NCI-H187 treated with DMSO at 0.1 percent for 48 hours (cell line): ENCODE measurements at places on chromosomes 5 and 9.

DNA sequence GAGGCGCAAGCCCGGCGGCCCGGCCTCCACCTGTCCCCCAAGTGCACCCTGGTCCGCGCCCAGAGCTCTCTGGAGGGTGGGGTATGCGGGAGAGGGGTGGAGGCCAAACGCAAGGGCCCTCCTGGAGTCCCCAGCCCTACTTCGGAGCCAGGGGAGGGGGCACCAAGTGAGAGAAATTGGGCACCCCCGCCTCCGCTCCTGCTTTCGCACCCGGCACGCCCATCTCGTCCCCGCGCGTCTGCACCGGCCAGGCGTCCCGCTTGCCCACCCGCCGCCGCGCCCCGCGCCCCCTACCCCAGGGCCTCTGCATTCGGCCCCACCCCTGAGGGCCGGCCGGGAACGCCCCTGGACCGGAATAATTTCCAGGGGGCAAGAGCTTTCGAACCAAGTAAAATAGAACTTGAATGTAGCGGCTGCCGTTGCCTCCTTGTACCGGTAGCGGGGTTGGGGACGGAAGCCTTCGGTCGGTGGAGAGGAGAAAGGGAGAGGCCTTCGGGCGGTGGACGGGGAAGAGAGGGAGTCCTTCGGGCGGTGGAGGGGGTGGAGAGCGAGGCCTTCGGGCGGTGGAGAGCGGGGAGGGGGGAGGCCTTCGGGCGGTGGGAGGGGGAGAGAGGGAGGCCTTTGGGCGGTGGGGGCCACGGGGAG lies 694 bp upstream of the PHPT1 start:
- no peak for DNase-seq

DNA sequence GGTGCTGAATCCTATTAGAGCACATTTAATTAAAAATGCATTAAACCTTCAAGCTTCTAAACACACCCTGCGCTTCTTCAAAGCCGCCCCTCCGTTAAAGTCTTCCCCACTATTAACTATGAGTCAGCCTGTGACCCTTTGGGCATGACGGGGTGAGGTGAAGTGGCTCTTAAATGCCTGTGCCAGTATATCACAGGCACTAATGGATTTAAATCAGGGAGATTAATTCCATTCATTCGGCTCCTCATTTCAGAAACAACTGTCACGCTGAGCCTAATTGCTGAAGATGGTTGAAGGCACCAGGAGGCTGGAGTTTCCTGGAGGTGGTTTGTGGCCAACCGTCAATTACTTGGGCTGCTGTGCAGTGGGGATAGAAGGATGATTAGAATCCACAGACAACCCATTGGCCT lies 192.6 kb upstream of the MSX2 start:
- no peak for DNase-seq

GRCh38 chr9:115038178-115038577 lies 79.8 kb downstream of the TNC start:
- no peak for DNase-seq

DNA sequence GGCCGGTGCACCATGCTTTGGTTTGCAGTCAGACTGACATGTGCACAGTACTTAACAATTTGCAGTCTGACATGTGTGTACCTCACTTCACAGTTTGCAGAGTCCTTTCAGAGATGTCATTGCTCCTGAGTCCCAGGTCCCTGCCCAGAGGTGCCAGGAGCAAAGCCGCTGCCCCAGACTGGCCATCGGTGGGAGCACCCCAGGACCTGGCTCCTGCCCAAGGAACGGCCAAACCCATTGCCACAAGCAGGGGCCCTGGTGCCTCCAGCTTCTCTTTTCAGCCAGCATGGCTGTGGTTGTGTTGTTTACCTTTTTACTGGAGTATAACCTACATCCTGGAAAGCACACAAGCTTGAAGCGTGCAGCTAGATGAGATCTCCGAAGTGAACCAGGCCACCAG lies 28.6 kb downstream of the RASGEF1C start:
- no peak for DNase-seq

DNA sequence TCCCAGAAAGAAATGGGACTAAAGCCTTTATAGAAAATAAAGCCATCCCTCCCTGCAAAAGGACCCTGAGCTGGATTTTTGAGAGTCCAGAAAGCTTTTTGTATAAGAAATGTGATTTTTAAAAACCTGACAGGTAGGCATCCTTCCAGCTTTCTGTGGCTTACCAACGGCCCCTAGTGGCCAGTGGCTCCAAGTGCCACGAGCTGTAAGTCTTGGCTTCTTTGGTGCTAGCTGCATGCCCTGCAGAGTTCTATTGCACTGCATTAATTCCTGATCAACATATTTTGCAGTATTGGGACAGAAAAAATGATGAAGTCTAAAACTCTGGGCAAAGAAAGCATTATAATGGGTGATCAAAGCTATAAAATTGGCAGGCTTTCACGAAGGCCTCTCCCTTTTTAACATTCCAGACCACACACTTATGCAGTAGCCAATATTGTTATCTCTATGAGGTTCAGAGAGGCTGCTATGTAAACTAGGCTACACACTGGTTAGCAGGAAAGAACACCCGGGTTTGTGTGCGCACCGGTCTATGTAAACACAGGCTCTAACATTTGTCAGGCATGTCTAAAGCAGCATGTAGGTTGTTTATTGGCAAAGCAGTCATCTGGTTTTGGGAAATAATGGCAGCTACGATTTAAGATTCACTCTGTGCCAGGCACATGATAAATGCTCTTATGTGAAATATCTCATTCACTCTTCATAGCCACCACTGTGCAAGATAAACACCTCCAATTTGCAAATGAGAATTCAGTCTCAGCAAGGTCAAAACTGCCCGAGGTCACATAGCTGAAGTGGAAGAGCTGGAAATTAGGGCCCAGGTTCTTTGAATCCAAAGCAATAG lies 55.2 kb downstream of the NMUR2 start:
- no peak for DNase-seq

DNA sequence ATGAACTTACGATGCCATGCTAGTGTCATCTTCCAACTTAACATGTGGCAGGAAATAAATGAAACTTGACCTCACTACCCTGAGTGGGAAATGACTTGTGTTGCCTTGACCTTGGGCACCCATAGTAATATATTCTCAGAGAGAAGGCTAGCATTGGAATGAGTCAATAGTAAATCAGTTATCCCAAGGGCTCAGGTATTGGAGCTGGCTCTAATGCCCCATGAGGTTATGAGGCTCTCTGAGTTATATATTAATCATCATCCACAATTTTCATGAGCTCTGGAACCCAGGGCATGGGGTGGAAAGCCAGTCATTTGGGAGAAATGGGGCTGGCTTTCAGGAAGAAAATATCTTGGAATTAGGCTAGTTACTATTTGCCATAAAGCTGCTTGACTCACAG lies 42.4 kb upstream of the SMIM32 start:
- no peak for DNase-seq

DNA sequence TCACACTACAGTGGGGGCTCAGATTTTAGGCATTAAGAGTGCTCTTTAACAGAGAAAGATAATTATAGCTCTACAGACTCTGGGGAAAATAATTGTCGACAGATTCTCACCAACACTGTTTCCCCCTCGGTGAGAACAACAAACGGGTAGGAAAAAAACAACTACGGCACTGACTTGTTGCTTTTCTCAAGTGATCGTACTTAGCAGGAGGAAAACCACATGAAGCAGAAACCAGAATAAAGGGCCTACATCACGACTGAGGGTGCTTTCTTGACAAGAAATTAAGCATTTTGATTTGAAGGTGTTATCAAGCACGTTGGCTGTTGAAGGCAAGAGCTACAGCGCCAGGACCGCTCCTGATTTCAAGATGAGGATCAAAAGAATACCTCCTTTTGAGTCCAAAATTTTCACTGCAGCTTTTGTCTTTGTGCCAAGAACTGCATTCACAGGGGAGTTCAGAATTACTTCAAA lies 27.2 kb upstream of the CER1 start:
- no peak for DNase-seq

DNA sequence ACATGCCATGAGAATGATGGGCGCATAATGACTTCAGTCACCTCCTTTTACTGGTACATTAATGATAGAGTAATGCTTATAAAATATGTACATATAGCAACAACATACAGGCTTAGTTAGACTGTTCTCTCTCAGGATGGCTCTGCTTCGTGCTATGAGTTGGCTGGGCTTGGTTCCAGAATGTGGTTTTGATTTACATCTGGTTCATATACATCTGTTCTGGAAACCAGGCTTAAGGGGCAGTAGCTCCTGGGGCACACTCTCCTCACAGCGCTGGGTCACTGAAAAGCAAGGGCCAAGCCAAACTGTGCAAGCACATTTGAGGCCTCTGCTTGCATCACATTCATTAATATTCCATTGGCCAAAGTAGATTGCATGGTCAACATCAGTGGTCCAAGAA lies 44.9 kb downstream of the PCSK1 start:
- DNase-seq: no peak

GRCh38 chr9:114246558-114246957 lies 76.3 kb upstream of the ORM1 start:
- no peak for DNase-seq

- no peak for DNase-seq
Observed at GRCh38 chr5:5467737-5468136, 45.3 kb downstream of the ICE1 start.

GRCh38 chr9:12448246-12448645 lies 244.9 kb upstream of the TYRP1 start:
- no peak for DNase-seq
